Stimulated activated CD4-positive, alpha-beta T cell treated with anti-CD3 and anti-CD28 coated beads, Interleukin-15, amount 100 ng/mL, for 1 hour (primary cell): ENCODE measurements at places on chromosomes 5 and 9.
A peak's percentile ranks its signal among the peaks of the same experiment; 100 is the strongest.

DNA sequence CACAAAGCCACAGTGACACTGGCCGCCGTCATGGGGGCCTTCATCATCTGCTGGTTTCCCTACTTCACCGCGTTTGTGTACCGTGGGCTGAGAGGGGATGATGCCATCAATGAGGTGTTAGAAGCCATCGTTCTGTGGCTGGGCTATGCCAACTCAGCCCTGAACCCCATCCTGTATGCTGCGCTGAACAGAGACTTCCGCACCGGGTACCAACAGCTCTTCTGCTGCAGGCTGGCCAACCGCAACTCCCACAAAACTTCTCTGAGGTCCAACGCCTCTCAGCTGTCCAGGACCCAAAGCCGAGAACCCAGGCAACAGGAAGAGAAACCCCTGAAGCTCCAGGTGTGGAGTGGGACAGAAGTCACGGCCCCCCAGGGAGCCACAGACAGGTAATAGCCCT, 26.1 kb downstream of the HRH2 start:
- DNase-seq = no peak

DNA sequence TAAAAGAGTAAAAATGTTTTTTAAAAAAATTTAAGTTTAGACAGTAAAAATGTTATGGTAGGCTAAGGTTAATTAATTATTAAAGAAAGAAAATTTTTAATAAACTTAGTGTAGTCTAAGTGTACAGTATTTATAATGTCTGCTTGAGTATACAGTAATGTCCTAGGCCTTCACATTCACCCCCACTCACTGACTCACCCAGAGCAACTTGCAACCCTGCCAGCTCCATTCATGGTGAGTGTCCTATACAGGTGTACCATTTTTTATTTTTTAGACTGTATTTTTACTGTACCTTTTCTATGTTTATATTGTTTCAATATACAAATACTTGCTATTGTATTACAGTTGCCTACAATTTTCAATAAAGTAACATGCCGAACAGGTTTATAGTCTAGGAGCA, 234.1 kb downstream of the AUH start:
- DNase-seq = no peak

DNA sequence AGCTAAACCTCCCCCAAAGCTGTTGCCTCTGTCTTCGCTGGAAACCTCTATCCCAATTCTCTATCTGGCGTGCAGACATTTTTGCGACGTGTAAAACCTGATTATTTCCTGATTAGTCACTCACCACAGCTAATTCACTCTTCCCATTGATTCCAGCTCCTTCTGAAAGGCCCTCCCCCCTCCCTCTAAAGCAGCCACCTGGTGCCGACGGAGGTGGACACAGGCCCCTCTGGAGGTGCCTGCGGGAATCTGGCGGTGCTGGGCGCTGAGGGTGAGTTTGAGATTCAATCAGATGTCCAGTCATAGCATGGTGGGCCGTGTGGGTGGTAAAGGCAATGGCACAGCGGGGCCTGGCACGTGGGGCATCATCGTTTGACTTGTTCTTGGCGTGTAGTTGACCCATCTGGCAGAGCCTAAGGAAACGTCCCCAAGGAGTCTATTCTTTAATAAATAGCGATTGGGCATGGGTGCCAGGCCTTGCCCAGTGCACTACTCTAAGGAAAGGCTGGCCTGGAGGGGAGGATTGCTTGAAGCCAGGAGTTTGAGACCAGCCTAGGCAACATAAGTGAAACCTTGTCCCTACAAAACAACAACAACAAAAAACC, 271.1 kb upstream of the MVB12B start:
- DNase-seq = no peak

DNA sequence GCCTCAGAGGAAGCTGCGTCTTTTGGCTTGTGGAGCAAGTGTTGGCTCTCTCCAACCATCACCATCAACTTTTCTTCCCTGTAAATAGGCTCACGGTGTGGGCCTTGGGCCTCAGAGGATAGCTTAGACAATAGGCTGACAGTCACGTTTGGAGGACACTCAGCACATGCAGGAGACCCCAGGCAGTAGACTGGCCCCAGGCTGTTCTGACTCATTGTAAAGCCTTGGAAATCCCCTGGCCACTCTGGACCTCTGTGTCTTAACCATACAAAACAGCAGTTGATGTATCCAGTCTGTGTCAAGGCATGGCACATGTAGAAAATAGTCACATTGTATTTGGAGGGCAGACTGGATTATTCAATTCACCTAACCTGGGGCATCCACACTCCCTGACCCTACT, 18.6 kb downstream of the CD74 start:
- no peak for DNase-seq

DNA sequence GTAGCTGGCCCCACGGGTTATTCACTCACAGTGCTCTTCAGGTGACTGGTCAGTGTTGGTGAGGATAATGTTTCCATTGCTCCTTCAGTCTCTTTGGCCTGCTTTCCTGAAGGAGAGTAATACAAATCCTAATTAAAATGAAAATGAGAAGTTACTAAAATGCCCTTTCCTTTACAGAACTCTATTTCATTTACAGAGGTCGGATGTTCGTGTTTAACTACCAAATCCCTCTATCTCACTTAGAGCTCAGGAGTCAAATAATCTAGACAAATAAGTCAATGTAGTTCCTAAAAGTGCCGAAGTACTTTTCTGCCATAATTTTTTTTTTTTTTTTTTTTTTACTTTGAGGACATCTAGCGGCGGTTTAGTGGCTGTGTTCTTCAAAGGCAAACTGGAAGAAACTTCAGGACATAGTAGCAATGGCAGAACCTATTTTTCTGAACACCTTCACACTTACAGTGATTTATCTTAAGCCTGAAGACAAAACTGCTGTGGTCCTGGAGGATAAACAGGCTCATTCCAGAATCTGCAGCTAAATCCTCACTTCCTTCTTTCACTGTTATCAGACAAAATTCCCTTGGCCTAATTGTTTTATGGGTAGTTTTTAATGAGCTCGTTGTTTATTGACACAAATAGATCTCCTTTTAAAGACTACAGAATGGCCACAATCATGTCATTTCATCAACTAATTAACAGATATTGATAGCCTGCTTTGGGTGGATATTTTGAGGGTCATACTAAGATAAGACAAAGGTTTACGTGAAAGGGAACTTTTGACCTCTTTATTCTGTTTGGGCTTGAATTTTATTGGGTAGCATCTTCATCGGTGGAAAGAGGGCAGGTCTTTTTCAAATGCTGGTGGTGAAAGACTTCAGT, 207.6 kb upstream of the DMRTA1 start:
- DNase-seq = no peak

DNA sequence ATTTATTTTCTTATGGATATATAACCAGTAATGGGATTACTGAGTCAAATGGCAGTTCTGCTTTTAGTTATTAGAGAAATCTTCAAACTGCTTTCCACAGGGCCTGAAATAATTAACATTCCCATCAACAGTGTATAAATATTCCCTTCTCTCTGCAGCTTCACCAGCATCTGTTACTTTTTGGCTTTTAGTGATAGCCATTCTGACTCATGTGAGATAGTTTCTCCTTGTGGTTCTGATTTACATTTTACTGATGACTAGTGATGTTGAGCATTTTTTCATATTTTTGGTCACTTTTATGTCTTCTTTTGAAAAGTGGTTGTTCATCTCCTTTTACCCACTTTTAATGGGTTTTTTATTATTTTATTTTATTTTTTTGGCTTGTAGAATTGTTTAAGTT, 1290.3 kb upstream of the CDH9 start:
- DNase-seq = no peak

DNA sequence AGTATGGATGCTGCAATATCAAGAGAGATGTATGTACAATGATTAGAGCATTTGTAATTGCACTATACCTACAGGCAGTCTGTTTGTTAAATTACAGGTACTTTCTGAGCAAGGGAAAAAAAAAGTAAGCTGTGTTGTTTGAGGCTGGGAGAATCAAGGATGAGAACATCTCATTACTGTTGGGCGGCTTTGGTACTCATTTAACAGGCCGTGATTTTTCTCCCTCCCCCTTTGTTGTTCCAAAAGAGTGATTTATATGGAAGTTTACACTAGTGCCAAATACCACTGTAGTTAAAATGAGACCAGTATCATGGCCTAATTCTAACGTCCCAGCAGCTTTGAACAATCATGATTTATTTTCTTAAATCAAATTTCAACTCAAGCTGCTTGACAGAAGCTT, 71.2 kb upstream of the GNA14 start:
- no peak for DNase-seq

- no peak for DNase-seq
Observed at GRCh38 chr5:152349683-152350526, 55.2 kb downstream of the NMUR2 start.

DNA sequence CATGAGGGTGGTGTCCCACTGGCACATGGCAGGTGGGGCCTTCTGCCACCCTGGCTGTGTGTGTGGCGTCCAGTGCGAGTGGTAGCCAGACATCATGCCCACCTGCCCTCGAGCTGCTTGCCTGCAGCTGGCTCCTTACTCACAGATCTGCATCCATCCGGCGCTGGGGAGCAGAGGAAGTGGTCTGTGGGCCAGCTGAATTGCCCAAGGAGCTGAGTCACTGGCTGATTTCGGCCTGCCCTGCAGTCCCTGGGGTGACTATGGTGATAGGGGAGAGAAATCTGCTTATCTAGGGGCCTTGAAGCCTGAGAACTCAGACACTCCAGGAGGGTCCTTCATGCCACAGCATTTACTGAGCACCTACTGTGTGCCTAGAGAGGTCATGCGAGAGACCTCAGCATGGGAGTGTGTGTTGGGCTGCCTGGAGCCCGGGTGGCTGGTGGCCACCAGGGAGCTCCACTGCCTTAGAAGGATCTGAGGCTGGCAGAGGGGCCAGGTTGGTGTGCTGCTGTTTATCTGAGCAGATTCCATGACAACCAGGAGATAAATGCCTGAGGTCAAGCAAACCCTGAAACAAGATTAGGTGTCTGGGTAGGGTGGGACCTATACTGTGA, 57.1 kb downstream of the SLC22A5 start:
- DNase-seq = no peak

- DNase-seq = no peak
Observed at GRCh38 chr5:16902846-16903245, 33.2 kb downstream of the MYO10 start.

DNA sequence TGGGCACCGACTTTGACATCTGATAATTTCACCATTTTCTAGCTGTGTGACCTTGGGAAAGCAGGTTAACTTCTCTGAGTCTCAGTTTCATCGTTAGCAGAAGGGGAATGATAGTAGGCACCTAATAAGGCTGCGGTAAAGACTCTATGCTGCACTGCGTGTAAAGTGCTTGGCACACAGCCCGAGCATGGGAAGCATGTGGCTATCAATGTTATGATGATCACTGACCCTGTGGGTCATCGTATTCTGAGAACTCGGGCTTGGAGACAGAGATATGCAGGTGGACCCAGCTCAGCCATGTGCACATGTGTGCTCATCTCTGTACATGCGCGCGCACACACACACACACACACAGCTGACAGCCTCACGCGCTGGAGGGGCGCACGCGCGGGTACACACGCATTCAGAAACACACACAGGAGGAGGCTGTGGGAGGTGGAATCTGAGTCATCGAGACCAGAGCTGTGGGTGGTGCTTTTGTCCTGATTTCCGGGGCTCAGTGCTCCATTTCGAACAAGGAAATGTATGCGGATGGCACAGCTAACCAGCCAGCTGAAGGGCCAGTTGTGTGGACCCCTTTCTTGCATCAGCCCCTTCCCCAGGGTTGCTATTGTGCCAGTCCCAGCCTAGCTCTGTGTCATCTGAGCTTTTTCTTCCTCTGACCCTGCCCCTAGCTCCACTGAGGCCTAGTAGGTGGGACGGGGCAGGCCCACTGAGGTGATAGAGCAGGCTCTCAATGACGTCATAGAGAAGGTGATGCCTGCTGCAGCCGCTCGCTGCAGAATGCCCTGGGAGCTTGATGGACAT, 11.1 kb upstream of the ARAP3 start:
- peak; percentile 45 for DNase-seq

DNA sequence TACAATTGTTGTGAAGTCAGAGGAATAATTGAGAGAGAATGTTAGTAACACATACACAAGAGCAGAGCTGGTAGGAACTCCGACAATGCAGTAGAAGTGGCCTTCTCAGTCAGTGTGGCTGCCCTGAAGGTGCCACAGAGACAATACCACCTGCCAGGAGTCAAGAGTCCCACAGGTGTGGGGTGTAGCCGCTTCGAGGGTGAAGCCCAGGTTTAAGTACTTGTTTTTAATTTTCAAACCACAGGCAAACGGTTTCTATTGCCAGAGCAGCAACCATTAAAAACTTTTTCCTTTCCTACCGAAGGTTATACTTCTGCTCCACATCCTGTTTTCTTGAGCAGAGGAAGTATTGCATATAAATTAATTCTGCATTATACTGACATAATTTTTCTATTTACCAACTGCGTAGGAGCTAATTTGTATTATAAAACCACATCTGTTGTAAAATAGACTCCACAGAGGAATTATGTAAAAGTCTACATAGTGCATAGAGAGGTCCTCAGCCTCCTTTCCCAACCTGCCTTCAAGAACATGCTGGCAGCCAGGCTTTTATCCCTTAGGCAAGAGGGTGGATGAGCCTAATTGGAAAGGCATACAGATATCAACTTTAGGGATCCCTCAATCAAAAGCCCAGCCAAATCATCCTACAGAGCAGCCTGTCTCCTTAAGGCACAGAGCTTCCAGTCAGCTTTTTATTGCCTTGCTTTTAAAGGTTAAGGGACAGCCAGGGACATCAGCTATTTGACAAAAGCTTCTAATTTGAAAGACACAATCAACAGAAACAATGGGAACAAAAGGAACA, 12.9 kb upstream of the ACTBL2 start:
- DNase-seq = no peak

GRCh38 chr9:89621031-89621430, 16.2 kb downstream of the GADD45G start:
- DNase-seq = no peak

GRCh38 chr5:170313816-170314215, 16.2 kb upstream of the LCP2 start:
- DNase-seq = no peak

DNA sequence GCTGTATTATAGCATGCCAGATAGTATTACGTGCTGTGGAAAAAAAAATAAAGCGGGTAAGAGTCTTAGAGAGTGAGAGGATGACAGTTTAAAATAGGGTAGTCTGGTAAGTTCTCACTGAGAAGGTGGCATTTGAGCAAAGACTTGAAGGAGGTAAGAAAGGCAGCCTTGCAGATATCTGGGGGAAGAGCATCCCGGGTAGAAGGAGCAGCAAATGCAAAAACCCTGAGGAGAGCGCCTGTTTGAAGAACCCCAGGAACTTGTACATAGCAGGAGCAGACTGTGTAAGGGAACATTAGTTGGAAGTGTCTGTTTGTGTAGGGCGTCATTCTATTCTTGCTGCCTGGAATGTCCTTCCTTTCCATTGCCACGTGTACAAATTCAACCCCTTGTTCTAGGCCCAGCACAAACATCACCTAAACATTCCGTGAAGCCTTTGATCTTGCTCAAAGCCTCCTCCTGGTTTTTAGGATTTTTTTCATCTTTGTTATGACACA, 2.6 kb downstream of the AP3S1 start:
- no peak for DNase-seq

DNA sequence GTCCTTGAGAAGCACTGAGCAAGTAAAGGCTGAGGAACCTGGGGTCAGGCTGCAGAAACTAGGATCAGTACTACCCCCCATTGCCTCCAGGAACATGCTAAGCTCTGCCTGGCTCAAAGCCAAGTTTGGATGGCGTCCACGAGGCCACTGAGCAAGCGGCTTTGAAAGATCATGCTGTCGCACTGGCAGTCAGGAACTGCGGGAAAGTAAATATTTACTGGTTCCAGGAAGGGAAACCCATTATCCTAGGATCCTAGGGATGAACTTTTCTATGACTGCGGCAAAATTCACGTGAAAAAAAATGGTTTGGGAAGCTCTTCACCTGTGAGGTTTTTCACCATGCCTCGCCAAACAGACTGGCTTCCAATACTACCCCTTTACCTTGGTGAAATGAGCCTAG, 75.3 kb upstream of the PJA2 start:
- no peak for DNase-seq
